ENCODE measurements at places on chromosomes 13 and 19. TPM values are rescaled to one million over a fixed set of nuclear protein-coding genes. Genes with fewer than 3 reads are reported as not detected.

CD79A gene
- 0.11 TPM for polyA plus RNA-seq

GRCh38 chr13:50344717-50345116 lies 329.5 kb downstream of the KCNRG start:
- DNase-seq: no peak

SHISA2 gene
- polyA plus RNA-seq: 0.23 TPM

DNA sequence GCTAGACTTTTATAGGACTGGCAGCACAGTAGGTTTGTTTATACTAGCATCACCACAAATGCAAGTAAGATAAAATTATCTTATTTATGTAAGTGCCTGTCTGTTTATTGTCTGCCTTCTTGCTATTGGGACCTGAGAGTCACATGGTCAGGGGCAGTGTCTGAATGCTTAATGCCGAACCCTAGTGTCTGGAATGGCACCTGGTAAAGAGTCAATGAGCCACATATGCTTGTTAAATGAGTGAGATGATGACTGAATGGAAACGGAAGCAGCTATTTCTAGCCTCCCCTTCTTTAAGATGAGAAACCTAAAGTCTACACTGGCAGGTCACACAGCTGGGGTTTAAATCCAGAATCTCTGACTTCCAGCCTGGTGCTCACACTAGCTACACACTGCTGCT lies 92.2 kb downstream of the STOML3 start:
- DNase-seq: no peak

NLRP9 gene
- polyA plus RNA-seq: 0.04 TPM

DNA sequence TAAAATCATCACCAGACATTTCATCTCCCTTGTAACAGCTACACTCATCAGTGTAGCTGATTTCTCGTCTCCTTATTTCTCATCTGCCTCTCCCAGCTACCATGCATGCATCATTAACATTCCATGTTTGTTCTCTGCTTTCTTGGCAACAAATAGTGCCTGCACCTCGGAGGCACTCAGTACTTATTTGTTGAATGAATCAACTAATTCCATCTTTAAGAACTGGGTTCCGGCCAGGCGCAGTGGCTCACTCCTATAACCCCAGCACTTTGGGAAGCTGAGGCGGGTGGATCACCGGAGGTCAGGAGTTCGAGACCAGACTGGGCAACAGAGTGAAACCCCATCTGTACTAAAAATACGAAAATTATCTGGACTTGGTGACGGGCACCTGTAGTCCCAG lies 63.9 kb upstream of the GTF3A start:
- no peak for DNase-seq

GRCh38 chr19:14979476-14980255 lies at the start of gene SLC1A6:
Gene SLC1A6 (minus strand): TSS chr19:14979864. CDS start chr19:14972910, 6,954 bp downstream.
- DNase-seq: peak; percentile 42

DNA sequence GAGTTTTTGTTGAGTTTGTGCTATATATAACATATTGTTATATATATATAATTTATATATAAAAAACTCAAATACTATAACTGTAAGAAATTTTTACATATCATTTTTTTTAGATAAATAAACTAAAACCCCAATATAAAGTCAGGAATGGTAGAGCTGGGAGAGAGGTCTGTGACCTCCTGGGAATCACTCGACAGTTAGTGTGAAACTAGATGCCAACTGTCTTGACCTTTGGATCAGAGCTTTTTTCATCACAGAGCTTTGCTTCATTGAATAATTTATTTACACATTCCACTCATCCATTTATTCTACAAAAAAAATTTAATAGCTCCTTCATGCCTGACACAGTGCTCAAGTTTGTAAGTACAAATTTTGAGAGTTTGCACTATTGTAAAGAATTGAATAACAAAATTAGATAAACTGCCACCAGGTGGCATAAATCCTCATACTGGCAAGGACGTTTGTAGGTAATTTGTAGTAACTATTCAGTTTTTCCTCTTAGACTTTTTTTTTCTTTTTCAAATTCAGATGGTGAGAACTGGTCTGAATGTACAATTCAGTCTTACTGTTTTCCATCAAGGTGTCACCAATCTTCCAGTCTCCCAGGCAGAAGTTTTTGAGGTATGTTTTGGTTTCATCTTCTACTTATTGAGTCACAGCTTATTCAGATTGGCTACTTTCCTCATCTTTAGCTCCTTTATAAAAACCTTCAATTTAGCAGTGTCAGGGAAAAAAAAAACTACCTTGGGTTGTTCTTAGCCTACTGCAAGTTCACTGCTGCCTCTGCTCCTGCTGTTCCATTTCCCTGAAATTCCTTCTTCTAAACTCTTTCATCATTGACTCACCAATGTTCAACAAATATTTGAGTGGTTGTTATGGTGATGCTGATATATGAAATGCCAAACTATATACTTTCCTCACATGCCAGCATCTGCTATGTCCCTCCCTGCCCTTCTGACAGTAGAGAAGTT lies 28.7 kb downstream of the LACC1 start:
- DNase-seq: no peak

LATS2 gene
- polyA plus RNA-seq: 6.7 TPM

DNA sequence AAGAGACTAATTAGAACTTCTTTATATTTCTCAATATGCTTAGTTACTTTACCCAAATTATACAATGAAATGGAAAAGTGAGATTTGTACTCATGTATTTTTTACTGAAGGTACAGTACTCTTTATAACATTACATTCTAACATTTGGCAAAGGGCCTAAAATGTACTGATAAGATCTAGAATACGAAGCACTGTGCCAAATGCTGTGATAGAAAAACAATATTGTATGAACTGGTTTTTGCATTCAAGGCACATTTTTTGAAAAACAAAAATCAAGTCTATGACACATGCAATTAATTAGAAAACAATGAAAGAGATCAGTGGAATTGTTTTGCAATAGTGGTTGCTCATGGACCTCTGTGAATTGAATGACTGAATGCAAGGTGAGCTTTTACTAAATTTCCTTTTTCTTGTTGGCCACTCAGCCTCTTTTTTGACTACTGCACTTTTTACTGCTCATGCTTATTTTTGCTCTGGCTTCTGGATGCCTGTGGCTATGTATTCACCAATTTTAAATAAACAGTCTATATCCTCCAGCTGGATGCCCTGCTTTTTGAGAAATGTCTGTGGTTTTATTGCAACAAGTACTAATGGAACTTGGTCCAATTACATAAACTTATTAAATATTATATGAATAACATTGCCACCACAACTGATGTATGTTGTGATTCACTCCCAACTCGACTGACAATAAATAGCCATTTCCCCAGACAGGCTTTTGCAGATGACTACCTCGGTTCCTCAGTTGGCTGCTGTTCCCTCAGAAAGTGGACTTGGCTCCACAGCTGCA lies 41.4 kb upstream of the OBI1 start:
- no peak for DNase-seq

ODAD3 gene
- 0.84 TPM for polyA plus RNA-seq

SERP2 gene
- polyA plus RNA-seq: 3.3 TPM

- no peak for DNase-seq
These were observed 35.9 kb downstream of the ELF1 start for GRCh38 chr13:40983259-40983658.

CCDC70 gene
- polyA plus RNA-seq: not detected

TUBB4A gene
- polyA plus RNA-seq: 3.5 TPM

DNA sequence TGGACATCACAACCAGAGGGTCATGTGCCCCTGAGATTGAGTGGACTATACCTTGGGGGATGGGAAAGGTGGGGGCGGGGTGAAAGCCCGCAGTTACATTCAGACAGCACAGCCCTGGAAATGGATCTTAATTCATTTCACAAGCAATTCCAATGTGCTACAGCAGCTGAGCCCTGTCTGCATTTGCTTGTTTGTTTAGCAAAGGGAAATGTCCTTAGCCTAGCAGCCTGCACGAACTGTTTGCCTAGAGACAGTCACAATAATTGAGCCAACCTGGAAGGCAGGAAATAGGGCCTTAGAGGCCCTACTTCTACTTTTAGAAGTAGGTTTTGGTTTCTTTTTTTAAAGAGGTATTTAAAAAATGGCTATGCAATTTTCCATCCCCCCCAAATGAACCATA lies 177.3 kb upstream of the KL start:
- DNase-seq: no peak

ZNF99 gene
- not detected for polyA plus RNA-seq

LILRA2 gene
- 0.42 TPM for polyA plus RNA-seq

DNA sequence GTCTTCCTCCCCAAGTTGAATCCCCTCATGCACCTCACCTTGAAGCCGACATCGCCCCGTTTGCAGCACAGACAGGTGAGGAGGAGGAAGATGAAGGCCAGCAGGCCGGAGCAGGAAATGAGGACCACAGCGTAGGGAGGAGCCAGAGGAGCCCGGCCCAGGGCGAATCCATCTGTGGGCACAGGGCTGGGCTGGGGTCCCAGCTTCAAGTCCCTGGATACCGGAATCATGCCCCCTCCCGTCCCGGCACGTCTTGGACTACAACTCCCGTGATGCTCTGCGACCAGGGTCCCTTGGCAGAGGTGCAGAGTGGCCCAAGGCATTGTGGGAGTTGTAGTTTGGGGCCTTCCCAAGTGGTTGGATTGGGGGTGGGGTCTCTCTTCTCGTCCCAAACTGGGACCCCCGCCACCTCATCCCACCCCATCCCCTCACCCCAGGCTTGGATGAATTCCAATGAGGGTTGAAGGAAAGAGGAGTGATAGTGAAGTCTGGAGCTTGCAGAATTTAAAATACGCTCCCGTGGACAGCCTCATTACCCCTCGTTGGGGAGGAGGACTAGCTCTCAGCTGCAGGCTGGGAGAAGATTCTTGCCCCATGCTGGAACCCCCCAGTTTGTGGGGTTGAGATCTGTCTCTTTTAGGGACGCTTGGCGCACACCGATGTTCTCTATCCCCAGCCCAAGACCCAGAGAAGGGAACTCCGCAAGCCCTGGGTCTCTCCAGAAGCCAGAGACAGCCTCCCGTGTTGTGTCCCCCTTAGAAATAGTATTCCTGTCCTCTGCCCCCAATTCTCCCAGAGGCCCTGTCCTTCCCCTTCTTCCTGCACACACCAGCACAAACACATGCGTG lies 990 bp downstream of the LMTK3 start:
- peak; percentile 70 for DNase-seq

GRCh38 chr13:24287748-24288287 lies 21.6 kb upstream of the C1QTNF9 start:
- DNase-seq: no peak

KCNC3 gene
- polyA plus RNA-seq: 7.1 TPM

GRCh38 chr13:93646245-93646644 lies 419.6 kb downstream of the GPC6 start:
- DNase-seq: no peak

DNA sequence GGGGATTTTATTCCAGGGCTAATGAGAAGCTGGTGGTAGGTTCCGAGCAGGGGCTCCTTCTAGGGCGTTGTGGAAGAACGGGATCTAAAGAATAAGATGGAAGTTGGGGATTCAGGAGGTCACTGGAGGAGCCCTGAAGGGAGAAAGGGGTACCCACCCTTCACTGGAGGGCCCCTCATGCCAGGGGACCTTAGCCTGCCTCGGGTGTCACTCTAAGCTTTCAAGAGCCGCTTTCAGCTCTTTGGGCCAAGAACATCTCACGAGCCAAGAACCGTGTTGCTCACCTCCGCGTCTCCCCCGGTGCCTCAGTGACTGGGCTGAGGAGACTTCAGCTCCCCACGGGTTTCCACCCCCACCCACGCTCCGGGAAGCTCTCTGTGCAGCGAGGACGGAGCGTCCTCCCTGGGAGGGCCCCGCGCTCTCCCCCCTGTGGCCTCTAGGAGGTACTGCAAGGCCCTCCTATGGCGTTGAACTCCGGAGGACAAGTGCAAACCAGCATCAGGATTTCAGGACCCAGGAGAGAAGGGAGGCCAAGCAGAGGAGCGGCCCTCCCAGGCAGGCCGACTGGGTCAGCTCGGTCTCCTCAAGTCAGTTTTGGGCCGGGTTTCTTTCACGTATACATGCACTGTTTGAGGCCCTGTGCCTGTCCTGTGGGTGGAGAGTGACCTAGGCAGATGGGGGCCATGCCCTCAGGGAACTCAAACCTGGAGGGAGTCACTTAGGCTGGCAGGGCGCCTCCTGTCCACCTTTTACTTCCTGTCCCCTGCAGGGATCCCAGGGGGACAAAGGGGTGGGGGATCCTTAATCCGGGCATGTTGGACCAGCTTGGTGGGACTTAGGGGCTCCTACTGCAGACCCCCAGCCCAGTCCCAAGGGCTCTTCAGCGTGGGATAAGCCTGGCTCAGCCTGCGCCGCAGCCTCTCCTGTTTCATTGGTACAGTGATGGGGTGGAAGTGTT lies 5.1 kb upstream of the KRTDAP start:
- DNase-seq: peak; percentile 84
